A673 (cell line): ENCODE measurements at places on chromosomes 4 and X. TPM values are rescaled to one million over a fixed set of nuclear protein-coding genes. Genes with fewer than 3 reads are reported as not detected.

GPRIN3 gene
- total RNA-seq, result not detected in 2 replicates

DTHD1 gene
- not detected in 2 replicates for total RNA-seq

SYN1 gene
- 8.1 and 9.2 TPM in 2 replicates for total RNA-seq

RCHY1 gene
- 24.2 and 36.0 TPM in 2 replicates for total RNA-seq

GAGE1 gene
- total RNA-seq, result not detected in 2 replicates

KCNIP4 gene
- total RNA-seq, result not detected in 2 replicates

GRCh38 chr4:19063662-19064061 lies 1042.1 kb upstream of the LCORL start:
- H3K4me1 ChIP-seq, result no peaks in the 10 kb centered on the region
- H3K27me3 ChIP-seq, result no peaks in the 10 kb centered on the region
- H3K4me3 ChIP-seq, result no peak overlapping the region
- no peak for DNase-seq

DNA sequence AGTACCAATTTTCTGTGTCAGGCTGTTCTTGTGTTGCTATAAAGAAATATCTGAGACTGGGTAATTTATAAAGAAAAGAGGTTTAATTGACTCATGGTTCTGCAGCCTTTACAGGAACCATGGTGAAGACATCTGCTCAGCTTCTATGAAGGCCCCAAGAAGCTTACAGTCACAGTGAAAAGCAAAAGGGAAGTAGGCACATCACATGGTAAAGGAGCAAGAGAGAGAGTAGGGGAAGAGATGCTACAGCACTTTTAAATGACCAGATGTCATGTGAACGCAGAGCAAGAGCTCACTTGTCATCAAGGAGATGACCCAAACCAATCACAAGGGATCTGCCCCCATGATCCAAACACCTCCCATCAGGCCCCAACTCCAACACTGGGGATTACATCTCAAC lies 174.3 kb downstream of the ATP10D start:
- no peak overlapping the region for H3K27ac ChIP-seq
- no peaks in the 10 kb centered on the region for H3K27me3 ChIP-seq
- H3K4me1 ChIP-seq, result no peaks in the 10 kb centered on the region
- no peak overlapping the region for H3K4me3 ChIP-seq

- no peaks in the 10 kb centered on the region for H3K4me1 ChIP-seq
- H3K27me3 ChIP-seq, result peaks cover 7% of the 10 kb centered on the region
- H3K4me3 ChIP-seq, result no peak overlapping the region
- H3K27ac ChIP-seq, result no peak overlapping the region
Observed at GRCh38 chrX:151977923-151978322, 3.4 kb upstream of the GABRE start.

DNA sequence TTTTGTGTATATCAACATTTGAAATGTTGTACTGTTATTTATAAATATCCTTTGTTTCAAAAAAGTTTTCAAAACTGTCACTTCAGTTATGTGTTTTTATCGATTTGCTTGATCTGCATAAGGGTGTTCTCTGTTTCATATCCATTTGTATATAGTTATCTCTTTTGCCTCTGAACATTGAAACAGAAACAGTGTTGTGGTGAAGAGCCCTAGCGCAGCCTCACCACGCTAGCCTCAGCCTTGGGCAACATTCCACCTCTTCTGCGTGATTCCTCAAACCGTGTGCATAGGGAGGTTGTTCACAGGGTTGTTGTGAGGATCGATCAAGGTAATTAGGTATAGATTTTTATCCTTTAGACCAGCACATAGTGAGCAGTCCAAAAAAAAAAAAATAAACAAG lies 287.0 kb upstream of the GALNT7 start:
- H3K36me3 ChIP-seq, result no peaks in the 10 kb centered on the region
- H3K4me3 ChIP-seq, result no peak overlapping the region
- H3K4me1 ChIP-seq, result no peaks in the 10 kb centered on the region
- H3K27ac ChIP-seq, result no peak overlapping the region
- no peak for DNase-seq

GRCh38 chrX:77505227-77505626 lies 58.0 kb downstream of the FGF16 start:
- H3K27ac ChIP-seq, result no peak overlapping the region
- no peaks in the 10 kb centered on the region for H3K27me3 ChIP-seq
- H3K36me3 ChIP-seq, result peaks cover under 1% of the 10 kb centered on the region
- peak; percentile 53 for DNase-seq

GRCh38 chr4:148170408-148171365 lies 271.5 kb downstream of the NR3C2 start:
- H3K36me3 ChIP-seq, result no peaks in the 10 kb centered on the region
- DNase-seq, result no peak
- H3K4me3 ChIP-seq, result no peak overlapping the region
- H3K27me3 ChIP-seq, result no peaks in the 10 kb centered on the region
- H3K27ac ChIP-seq, result no peak overlapping the region

DNA sequence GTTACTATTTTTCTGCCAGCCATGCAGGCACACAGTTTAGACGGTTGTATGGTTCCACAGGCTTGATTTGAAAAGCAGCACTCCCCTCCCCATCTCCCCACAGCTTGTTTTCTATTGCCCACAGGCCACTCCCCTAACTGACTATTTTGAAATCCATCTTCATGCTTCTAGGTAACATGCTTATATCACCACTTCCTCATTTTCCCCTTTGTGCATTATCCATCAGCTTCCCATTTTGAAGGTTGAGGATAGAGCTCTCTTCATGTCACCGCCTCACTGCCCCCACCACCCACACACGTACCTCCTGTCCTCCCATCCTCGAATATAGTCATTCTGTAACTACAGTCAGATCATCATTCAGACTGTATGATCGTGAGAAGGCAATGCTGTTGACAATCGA lies 224.7 kb downstream of the MID1 start:
- H3K4me1 ChIP-seq, result no peaks in the 10 kb centered on the region
- DNase-seq, result no peak
- H3K36me3 ChIP-seq, result no peaks in the 10 kb centered on the region
- no peaks in the 10 kb centered on the region for H3K27me3 ChIP-seq
- no peak overlapping the region for H3K27ac ChIP-seq

DNA sequence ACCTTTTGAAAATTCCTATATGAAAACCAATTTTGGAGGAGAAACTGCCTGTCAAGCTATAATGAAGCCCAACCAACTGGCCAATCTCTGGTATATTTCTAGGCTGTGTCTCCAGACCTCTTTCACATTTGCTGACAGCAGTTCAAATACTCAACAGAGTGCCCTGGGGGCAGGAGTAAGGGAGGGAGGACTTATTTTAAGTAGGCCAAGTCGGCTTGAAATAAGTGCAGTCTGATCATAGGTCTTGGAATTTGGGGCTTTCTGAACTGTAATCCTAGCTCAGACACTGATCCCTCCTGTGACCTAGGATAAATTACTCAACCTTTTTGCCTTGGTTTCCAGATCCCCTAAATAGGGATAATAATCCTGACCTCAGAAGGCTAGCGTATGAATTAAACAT lies 59.4 kb upstream of the SLC7A11 start:
- H3K4me3 ChIP-seq, result no peak overlapping the region
- no peaks in the 10 kb centered on the region for H3K36me3 ChIP-seq
- DNase-seq, result no peak

DNA sequence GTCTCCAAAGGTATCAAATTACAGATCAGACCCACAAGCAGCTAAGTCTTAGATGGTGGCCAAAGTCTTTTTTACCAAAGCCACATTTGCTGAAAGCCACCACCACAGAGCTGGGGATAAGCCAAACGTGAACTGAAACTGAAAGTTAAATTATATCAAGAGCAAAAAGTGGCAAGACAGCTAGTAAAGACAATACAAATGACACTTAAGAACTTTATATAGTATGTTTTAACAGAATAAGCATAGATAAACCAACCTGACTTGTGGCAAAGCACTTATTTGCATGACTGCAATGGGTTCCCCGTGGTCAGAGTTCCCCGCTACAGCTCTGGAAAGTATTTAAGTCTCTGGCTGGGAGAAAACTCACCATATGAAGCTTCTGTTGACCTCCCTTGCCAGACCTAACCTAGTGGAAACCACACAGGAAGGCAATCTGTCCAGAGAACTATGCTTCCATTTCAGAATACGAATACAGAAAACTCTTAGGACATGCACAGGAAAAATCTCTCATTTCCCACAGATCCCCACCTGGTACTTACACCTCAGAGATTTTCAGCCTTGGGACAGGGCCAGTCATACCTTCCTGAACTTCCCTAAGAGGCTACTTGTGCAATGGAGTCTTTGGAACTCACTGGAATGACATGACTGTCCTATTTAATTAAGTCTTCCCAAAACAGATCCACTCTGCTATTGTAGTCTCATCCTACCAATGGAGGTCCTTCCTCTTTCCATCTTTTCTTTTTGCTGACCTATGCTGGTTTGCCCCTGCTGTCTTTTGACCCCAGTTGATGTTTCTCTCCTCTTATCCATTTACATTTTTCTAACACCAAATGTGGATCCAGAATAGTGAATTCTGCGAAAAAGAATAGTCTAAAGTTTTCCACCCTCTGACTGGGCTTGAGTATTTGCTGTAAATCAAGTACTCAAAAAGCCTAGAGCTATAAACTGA lies 225.1 kb downstream of the NR3C2 start:
- DNase-seq, result no peak
- no peaks in the 10 kb centered on the region for H3K36me3 ChIP-seq
- H3K4me1 ChIP-seq, result no peaks in the 10 kb centered on the region
- no peaks in the 10 kb centered on the region for H3K27me3 ChIP-seq

GRCh38 chr4:140374130-140374477 lies 658 bp downstream of the SCOC start:
- peak overlapping the region; percentile 95 for H3K4me3 ChIP-seq
- no peak for DNase-seq
- peaks cover 3% of the 10 kb centered on the region for H3K27me3 ChIP-seq
- peaks cover 14% of the 10 kb centered on the region for H3K4me1 ChIP-seq
- no peaks in the 10 kb centered on the region for H3K36me3 ChIP-seq

- no peak overlapping the region for H3K4me3 ChIP-seq
- H3K27ac ChIP-seq, result no peak overlapping the region
- H3K4me1 ChIP-seq, result no peaks in the 10 kb centered on the region
- H3K27me3 ChIP-seq, result peaks cover 9% of the 10 kb centered on the region
- no peak for DNase-seq
Observed at GRCh38 chrX:19697416-19697815, 182.1 kb upstream of the MAP3K15 start.

- no peaks in the 10 kb centered on the region for H3K4me1 ChIP-seq
- H3K4me3 ChIP-seq, result peak overlapping the region; percentile 60
- DNase-seq, result no peak
- H3K27ac ChIP-seq, result peak overlapping the region; percentile 73
- no peaks in the 10 kb centered on the region for H3K36me3 ChIP-seq
Observed at GRCh38 chrX:1453395-1453783, 680 bp upstream of the ASMTL start.

GRCh38 chrX:140799216-140799615 lies 89.7 kb downstream of the LINC00632 start:
- no peaks in the 10 kb centered on the region for H3K36me3 ChIP-seq
- H3K4me3 ChIP-seq, result no peak overlapping the region
- H3K27ac ChIP-seq, result no peak overlapping the region
- H3K4me1 ChIP-seq, result no peaks in the 10 kb centered on the region
- no peak for DNase-seq

DNA sequence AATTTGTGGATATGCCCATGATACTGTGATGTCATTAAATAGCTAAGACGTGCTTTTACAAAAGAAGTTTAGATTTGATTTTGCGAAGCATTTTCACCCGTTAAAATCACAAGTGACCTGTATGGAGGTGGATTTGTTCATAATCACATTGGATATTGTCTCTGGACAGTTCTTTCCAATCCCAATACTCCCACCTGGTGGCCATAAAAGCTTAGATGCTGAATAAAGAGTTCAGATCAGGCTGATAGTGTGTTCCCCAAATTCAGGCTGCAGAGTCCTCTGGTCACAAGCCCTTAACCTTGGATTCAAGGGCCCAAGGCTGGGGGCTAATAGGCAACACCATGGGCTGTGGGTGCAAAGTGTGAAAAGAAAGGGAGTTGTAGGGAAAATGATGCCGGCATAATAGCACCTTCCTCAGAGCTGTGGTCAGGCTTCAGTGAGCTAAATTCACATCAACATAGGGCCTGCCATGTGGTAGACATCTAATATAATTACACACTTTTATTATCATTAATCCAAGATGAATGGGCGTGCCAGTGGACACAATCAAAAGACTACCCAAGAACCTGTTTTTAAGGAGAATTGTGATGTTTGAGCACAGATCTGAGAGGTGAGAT lies 28.1 kb downstream of the SMIM43 start:
- peak; percentile 72 for DNase-seq
- no peaks in the 10 kb centered on the region for H3K36me3 ChIP-seq
- H3K4me1 ChIP-seq, result no peaks in the 10 kb centered on the region

- no peaks in the 10 kb centered on the region for H3K36me3 ChIP-seq
- no peak overlapping the region for H3K4me3 ChIP-seq
- no peak for DNase-seq
- H3K4me1 ChIP-seq, result peaks cover 26% of the 10 kb centered on the region
Observed at GRCh38 chr4:76955182-76955581, 5.6 kb downstream of the SEPTIN11 start.

- no peaks in the 10 kb centered on the region for H3K36me3 ChIP-seq
- H3K27me3 ChIP-seq, result no peaks in the 10 kb centered on the region
- no peak for DNase-seq
- no peak overlapping the region for H3K4me3 ChIP-seq
Observed at GRCh38 chrX:120306630-120307029, 4.6 kb downstream of the TMEM255A start.

DNA sequence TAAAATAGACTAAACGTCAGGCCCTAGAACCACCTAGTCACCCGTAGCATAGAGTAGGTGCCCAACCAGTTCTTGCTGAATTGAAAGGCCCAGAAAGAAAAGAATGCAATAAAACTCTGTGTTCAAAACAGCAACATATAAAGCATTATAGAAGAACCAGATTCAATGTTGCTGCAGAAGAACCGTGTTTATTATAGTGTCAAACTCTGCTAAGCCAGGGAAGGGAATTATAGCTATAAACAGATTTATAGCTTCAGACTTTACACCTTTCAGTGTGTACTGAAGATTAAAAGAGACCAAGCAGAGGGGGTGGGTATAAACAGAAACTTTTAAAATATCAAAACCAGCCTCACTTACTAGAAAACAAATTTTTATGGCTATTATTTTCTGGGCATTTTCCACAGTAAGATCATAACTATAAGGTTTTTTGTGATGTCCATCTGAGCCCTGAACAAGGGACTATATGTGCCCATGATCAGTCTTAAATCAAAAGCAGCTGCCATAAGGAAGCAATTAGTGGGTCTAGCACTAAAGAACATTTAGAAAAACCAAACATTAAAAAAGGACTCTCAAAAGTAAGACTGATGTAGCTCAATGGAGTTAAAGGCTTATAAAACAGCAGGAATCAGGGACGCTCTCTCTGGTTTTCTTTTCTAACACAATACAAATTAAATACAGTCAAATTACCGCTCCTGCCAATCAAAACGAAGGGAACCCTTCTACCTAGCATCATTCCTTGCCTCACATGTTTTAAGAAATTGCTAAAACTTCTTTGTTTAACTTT lies 219.7 kb upstream of the ETNPPL start:
- no peaks in the 10 kb centered on the region for H3K27me3 ChIP-seq
- H3K4me1 ChIP-seq, result peaks cover 12% of the 10 kb centered on the region
- H3K36me3 ChIP-seq, result no peaks in the 10 kb centered on the region
- no peak overlapping the region for H3K4me3 ChIP-seq
- peak; percentile 87 for DNase-seq

DNA sequence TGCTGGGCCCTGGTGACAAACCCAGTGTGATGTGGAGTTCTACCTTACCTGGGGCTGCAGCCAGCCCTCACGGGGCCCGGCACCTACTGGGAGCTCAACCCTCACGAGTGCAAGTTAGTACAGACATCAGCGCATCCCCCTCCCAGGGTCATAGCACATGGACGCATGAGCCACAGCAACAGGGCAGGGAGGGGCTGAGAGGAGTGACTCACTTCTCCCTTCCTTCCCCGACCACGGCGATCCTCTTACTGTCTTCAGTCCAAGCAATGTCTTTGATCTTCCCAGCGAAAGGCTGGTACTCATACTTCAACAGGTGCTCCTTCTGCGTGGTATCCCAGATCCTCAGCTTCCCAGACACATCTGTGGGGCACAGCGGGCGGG lies 17.8 kb downstream of the WDR1 start:
- H3K27me3 ChIP-seq, result no peaks in the 10 kb centered on the region
- no peak for DNase-seq
- H3K4me1 ChIP-seq, result no peaks in the 10 kb centered on the region
- no peak overlapping the region for H3K27ac ChIP-seq
